Calu3 (cell line): ENCODE measurements at places on chromosomes 7 and 10.

GRCh38 chr10:24479806-24480205, 243.9 kb downstream of the ARHGAP21 start:
- no peak for DNase-seq

DNA sequence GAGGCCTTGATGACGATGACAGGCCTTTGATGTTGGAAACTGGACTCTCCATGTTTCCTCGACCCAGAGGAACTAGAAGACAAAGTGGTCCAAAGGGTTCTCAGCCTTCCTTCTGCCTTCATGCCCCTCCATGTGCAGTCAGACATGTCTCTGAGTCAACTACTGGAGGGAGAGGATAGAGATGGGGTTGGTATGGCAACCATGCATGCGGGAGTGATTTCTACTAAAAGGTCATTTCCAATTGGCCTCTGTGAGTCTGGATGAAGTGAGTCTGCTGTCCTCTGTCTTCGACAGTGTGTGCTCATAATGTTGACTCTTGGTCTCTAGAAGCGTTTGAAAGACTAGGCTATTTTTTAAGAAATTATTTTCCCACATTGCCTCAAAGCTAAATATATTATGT, 29.2 kb downstream of the STK17A start:
- DNase-seq = no peak

DNA sequence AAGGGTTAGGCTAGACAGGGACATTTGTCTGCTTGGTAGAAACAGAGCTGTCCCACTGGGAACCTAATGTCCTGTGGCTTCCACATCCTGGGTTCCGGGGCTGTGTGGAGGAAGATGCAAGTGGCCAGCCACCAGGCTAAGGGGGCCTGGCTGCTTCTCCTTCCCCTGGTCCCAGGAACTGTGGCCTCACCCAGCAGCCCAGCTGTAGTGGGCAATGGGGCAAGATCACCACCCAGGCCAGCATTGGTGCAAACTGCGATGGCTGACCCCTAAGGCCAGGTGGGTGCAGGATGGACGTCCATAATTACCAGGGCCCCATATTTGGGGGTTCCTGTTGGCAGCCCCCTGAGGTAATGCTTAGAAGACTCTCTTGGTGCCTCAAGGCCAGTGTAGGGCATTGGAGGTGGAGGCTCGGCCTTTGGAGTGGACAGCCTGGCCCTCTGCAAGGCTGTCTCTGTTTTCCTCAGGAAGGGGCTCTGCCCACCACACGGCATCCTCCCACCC, 226.7 kb downstream of the TCF7L2 start:
- DNase-seq = no peak

DNA sequence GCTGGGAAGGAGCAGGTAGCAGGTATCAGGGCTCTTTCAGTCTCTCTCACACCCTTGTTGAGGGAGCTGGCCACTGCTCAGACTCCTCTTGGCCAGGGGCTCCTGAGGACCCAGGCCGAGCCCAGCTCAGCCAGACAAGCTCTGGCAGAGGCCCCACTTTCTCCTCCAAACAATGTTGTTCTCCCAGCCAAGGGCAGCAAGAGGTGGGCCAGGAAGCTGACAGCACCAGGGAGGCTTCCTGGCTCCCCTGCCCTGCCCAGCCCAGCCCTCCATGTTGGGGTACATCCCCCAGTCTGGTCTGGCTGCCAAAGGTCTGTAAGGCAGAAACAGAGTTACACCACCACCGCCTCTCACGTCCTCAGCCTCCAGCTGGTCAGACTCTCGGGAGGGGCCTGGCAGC, 33.9 kb upstream of the COL13A1 start:
- DNase-seq = no peak

DNA sequence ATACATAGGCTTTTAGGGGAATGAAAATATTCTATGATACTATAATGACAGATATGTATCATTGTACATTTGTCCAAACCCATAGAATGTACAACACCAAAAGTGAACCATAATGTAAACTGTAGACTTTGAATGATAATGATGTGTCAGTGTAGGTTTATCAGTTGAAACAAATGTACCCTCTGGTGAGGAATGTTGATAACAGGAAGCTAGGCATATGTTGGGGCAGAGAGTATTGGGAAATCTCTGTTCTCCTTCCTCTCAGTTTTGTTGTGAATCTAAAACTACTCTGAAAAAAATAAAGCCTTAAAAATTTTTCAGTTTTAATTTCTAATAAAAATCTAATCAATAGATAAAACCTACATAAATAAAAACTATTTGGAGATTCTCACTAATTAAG, 36.9 kb downstream of the C1GALT1 start:
- no peak for DNase-seq

- DNase-seq = no peak
These were observed 57.9 kb upstream of the BAMBI start for GRCh38 chr10:28619455-28619854.
